Stomach (tissue), 19 donors: ENCODE measurements at places on chromosomes 7 and 10. TPM values are rescaled to one million over a fixed set of nuclear protein-coding genes. Genes with fewer than 3 reads are reported as not detected.

The COL28A1 gene
- polyA plus RNA-seq, result 4.0 TPM

The SCART1 gene
- 0.43 TPM for polyA plus RNA-seq

- no peaks in the 10 kb centered on the region for H3K36me3 ChIP-seq
- H3K4me1 ChIP-seq, result no peaks in the 10 kb centered on the region
- no peaks in the 10 kb centered on the region for H3K27me3 ChIP-seq
- no peak for DNase-seq
- no peak overlapping the region for H3K4me3 ChIP-seq
Measured at GRCh38 chr7:46360296-46360695, 439.2 kb upstream of the IGFBP3 start.

GRCh38 chr10:43304687-43305333 lies 37.9 kb upstream of the RASGEF1A start:
- peaks cover 14% of the 10 kb centered on the region for H3K4me1 ChIP-seq
- no peak overlapping the region for H3K27ac ChIP-seq
- peak overlapping the region; percentile 48 for H3K4me3 ChIP-seq

- H3K27ac ChIP-seq, result no peak overlapping the region
- H3K36me3 ChIP-seq, result no peaks in the 10 kb centered on the region
- H3K4me3 ChIP-seq, result no peak overlapping the region
Measured at GRCh38 chr7:101826081-101826835, 8.8 kb downstream of the CUX1 start.

DNA sequence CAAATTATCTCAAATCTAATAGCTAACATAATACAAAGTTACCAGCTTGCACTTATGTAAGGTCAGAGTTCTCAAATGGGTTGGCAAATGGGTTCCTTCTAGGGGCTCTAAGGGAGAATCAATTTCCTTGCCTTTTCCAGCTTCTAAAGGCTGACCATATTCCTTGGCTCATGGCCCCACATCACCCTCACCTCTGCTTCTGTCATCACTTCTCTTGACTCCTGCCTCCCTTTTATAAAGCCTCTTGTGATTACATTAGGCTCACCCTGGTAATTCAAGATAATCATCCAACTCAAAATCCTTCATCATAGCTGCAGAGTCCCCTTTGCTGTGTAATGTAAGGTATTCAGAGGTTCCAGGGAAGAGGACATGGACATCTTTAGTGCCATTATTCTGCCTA lies 42.1 kb downstream of the CHN2 start:
- H3K36me3 ChIP-seq, result no peaks in the 10 kb centered on the region
- no peak for DNase-seq
- no peaks in the 10 kb centered on the region for H3K27me3 ChIP-seq
- no peak overlapping the region for H3K4me3 ChIP-seq

GRCh38 chr10:120005207-120006201 lies 113.0 kb downstream of the SEC23IP start:
- no peaks in the 10 kb centered on the region for H3K27me3 ChIP-seq
- DNase-seq, result peak; percentile 17
- no peak overlapping the region for H3K27ac ChIP-seq
- no peaks in the 10 kb centered on the region for H3K36me3 ChIP-seq
- H3K4me3 ChIP-seq, result no peak overlapping the region
